ENCODE measurements at places on chromosomes 3 and 15.

GRCh38 chr15:67085818-67086636 is 20.6 kb downstream of the SMAD3 start:
- no peak for DNase-seq

GRCh38 chr3:170889132-170889531 is 19.1 kb upstream of the RPL22L1 start:
- no peak for DNase-seq

- no peak for DNase-seq
These were observed 7.4 kb downstream of the RRP9 start for GRCh38 chr3:51934139-51934850.

DNA sequence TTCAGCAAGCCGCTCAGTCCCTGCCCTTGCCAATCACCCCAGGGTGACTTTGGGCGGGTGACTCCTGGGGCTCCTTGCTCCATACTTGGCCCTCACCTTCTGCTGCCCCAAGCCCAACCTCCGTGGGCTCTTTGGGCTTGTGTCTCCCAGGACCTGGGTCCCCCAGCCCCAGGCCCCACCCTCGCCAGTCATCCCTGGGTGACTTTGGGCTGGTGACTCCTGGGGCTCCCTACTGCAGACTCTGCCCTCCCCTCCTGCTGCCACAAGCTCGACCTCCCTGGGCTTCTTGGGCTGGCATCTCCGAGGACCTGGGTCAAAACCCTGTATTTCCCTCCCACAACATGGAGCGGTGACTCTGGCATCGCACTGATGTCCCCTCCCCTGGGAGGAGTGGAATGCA is 151.5 kb downstream of the GOLGA6L4 start:
- no peak for DNase-seq

GRCh38 chr3:129517516-129517915 is 10.9 kb upstream of the RHO start:
- DNase-seq = no peak

GRCh38 chr3:89059211-89059925 is 48.1 kb upstream of the EPHA3 start:
- no peak for DNase-seq

- DNase-seq = no peak
These were observed at the start of gene CCR3 for GRCh38 chr3:46242120-46242519. Gene CCR3, plus strand, starts transcription at chr3:46242460. Its CDS starts 22,699 bp downstream, at chr3:46265159.

GRCh38 chr15:64858021-64858575 is 16.4 kb downstream of the PLEKHO2 start:
- no peak for DNase-seq

DNA sequence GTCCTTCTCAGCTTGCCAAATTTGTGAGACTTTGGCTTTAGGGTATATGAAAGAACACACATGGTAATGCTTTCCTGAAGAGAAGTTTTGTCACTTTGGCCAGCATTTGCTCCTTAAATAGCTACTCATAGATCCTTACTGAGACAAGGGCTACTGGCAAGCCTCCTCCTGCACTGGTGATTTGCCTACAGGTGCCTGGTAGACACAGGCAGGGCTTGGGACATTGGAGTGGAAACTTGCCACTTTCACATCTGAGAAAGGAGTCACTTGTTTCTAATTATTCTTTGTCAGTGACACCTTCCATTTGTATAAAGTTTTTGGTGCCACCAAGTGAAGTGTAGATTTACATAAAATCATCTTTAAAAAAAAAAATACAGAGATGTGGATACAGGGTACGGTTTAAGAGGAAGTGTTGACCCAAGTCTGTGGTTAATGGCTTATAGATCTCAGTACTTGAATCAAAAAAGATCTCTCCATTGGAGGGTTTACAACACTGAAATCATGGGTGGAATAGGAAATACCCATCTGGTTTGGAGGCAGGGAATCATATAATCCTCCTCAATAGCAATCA is 132.8 kb upstream of the GADL1 start:
- no peak for DNase-seq

- DNase-seq = no peak
These were observed 80.8 kb upstream of the SCN5A start for GRCh38 chr3:38730281-38730680.

DNA sequence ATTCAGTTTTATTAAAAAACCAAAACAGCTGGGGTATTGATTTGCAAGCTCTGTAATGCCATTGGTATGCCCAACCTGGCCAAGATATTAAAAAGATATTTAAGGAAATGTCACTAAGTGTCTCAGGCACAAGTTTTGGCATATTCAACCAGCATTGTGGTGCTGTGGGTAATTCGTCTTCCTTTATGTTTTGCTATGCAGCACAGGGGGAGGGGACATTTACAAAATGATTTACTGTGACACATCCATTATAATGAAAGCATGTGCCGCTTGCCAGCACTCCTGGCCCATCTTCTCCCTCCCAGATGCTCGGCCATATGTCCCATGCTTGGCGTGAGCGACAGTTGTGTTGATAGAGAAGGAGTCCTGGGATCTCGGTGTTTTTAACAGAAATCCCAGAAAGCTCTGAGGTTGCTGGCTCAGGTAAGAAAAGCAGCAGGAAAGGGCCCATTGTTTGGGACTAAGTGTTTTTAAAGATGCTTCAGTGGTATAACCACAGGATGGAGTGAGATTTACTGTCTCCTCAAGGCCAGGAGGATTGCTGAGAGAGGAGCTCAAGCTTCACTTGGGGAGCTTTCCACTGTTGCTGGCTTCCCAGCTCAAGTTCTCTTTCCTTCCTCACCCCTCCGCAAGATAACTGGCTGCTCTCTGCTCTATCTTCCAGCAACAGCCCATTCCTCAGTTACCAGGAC is 158.2 kb upstream of the TSC22D2 start:
- DNase-seq = no peak

DNA sequence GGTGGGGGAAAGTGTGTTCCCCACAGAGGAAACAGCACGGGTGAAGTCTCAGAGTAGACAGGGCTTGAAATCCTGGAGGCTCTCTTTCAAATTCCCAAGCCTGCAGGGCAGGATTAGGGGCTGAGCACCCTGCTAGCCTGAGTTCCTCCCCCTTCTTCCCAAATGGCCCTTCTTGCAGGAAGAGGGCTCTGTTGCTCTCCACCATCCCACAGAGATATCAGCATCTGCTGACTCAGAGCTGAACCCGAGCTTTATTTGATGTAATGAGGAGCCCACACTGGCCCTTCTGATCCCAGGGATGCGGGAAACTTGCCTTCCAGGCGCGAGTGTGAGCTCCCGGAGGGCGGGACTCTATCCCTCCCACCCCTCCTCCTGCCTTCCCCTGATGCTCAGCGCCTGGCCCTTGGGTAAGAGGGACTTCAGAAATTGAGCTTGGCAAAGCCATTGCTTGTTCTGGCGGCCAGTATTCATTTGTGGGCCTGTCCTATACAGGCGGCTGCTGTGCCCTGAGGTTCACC is 1.4 kb upstream of the STRA6 start:
- DNase-seq = peak; percentile 75

DNA sequence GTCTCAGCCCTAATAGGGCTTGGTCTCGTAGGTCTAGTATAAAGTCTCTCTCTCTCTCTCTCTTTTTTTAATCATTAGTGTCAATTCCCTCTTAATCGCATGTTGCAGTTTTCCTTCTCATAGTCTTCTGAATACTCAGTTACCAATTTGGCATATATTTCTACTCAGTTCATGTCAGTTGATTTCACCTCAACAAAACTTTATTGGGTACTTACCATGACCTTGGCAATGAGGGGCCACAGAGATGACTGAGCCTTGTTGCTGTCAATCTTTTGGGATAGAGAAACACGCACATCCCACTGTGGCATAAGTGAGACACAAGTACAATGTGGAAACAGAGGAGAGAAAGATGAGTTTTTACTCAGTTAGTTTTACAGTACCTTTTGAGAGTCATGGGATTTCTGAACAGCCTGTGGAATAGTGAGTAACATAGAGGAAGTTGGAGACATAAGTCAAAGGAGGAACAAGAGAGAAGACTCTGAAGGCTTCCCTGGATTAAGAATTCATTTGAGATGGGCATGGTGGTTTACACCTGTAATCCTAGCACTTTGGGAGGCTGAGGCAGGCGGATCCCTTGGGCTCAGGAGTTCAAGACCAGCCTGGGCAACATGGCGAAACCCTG is 150.2 kb upstream of the CBLB start:
- no peak for DNase-seq

- no peak for DNase-seq
These were observed 2.0 kb upstream of the SLC24A1 start for GRCh38 chr15:65619626-65620290.

DNA sequence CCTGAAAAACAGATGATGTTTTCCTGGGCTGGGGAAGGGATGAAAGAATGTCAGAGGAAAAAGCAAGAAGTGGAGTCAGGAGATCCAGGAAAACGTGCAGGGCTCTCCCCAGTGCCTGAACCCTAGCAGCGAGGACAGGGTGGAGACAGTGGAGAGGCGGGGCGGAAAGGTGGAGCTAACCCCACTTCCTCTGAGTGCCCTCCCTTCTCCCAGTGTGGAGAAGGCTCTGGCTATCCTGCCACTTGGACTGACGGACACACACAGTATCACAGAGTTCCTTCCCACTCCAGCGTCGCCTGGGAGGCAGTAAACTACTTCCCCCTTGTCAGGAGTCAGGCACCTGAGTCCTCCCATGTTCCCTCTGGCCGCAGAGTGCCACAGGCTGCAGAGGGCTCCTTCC is 125.3 kb upstream of the CHRNA7 start:
- peak; percentile 25 for DNase-seq
